ENCODE measurements at places on chromosomes 3 and 15. TPM values are rescaled to one million over a fixed set of nuclear protein-coding genes. Genes with fewer than 3 reads are reported as not detected.

The MUC20 gene
- total RNA-seq: 0.72 TPM

The CLDND1 gene
- total RNA-seq: 80.4 TPM

The STXBP5L gene
- 10.1 TPM for total RNA-seq

The CHD2 gene
- 259 TPM for total RNA-seq

The CPLX3 gene
- total RNA-seq: 1.5 TPM

The SEMA3G gene
- not detected for total RNA-seq

The CCDC12 gene
- 116 TPM for total RNA-seq
